ENCODE measurements at places on chromosomes 2 and 18. TPM values are rescaled to one million over a fixed set of nuclear protein-coding genes. Genes with fewer than 3 reads are reported as not detected.

DNA sequence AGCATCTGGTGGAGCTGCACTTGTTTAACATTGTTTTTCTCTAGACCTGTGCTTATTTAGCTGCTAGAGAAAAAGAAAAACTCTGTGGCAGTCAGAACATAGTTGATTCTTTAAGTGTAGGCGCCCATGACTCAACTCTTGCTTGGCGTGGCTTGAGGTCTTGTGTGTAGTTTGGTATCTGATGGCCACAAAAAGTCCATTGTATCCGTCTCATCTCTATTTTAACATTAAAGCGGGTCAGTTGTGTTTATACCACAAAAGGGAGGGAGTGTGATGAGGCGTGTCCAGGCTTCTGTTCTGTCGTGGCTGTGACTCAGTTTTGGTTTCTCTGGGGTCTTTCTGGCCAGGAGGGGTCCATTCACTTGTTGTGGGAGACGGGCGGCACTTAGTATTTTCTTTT lies 24.2 kb upstream of the UGT1A8 start:
- H3K27me3 ChIP-seq = no peaks in the 10 kb centered on the region
- H3K4me1 ChIP-seq = no peaks in the 10 kb centered on the region
- no peaks in the 10 kb centered on the region for H3K36me3 ChIP-seq
- no peak overlapping the region for H3K27ac ChIP-seq

DNA sequence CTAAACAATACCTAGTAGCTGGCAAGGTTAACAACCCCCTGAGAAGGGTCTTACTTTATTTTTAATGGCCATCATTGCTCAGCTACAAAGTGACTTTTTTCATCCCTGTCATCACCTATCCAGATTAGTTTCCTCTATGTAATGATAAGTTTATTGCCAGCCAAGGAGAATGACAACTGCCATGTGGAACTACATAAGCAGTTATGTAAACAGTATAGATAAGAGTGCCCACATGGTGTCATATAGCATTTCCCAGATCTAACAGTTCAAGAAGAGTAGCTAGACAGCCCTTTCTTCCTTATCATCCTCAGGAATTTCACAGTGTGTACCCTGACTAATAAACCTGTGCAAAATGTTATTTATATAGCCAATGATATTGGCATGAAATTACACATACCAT lies 240.2 kb upstream of the PIK3C3 start:
- DNase-seq = no peak
- H3K4me3 ChIP-seq = no peak overlapping the region
- no peaks in the 10 kb centered on the region for H3K27me3 ChIP-seq
- no peaks in the 10 kb centered on the region for H3K4me1 ChIP-seq
- no peaks in the 10 kb centered on the region for H3K36me3 ChIP-seq
- H3K27ac ChIP-seq = no peak overlapping the region

- no peak for DNase-seq
- H3K4me3 ChIP-seq = no peak overlapping the region
- no peaks in the 10 kb centered on the region for H3K27me3 ChIP-seq
These were observed 6.6 kb downstream of the CHPF start for GRCh38 chr2:219536967-219537366.

DNA sequence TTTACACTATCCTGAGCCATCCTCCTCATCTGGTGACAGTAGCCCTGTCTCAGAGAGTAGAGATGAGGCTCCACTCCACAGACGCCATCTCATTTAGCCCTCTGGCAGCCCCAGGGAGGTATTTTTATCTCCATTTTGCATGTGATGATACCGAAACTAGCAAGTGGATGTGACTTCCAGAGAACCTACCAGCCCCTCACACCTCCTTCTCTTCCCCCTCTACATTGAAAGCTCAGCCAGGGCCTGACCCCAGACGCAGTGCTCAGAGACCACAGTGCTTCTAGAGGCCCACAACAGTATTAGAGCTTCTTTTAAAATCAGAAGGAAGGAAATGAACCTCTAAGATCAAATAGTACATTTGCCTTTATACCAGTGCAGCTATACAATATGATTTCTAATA lies 8.3 kb downstream of the GYPC start:
- H3K27me3 ChIP-seq = no peaks in the 10 kb centered on the region
- H3K27ac ChIP-seq = no peak overlapping the region
- no peaks in the 10 kb centered on the region for H3K36me3 ChIP-seq

GRCh38 chr2:15154297-15154696 lies 406.8 kb downstream of the NBAS start:
- H3K4me1 ChIP-seq = peaks cover 15% of the 10 kb centered on the region
- no peaks in the 10 kb centered on the region for H3K27me3 ChIP-seq
- no peak for DNase-seq
- H3K36me3 ChIP-seq = no peaks in the 10 kb centered on the region

GRCh38 chr2:30109856-30110255 lies 37.0 kb upstream of the YPEL5 start:
- H3K27ac ChIP-seq = no peak overlapping the region
- H3K4me3 ChIP-seq = no peak overlapping the region
- no peaks in the 10 kb centered on the region for H3K4me1 ChIP-seq
- DNase-seq = no peak
- no peaks in the 10 kb centered on the region for H3K27me3 ChIP-seq

DNA sequence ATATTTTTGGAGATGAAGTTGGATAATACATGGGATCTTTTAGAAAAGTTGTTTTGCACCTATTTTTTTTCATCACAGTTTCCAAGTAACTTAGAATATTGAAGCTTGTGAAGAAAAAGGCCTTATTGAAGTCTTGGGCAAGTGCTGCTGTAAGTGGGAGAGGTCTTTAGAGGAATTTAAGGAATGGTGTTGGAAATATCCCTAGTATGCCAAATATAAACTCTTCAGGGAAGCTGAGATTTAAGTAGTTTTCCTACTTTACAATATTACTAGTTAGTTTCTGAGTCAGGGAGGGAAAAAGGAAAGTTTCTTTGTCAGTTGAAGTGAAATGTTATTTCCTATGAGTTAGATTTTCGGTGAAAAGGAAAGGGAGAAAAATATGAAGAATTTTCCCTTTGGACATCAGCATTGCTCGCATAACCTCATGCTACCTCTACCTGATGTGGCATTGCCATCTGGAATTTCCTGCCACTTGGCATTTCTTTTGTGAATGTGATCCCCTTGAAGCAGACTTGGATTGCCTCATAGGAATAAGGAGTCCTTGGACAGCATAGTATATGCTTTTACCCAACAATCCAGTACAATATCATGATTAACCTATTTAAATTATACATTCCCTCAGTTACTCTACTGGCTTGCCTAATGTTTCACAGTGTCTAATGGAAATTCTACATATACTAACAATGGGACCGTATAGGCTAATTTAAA lies 12.1 kb downstream of the PLEKHH2 start:
- H3K4me1 ChIP-seq = peaks cover 7% of the 10 kb centered on the region
- DNase-seq = no peak
- H3K27me3 ChIP-seq = no peaks in the 10 kb centered on the region
- no peaks in the 10 kb centered on the region for H3K36me3 ChIP-seq

DNA sequence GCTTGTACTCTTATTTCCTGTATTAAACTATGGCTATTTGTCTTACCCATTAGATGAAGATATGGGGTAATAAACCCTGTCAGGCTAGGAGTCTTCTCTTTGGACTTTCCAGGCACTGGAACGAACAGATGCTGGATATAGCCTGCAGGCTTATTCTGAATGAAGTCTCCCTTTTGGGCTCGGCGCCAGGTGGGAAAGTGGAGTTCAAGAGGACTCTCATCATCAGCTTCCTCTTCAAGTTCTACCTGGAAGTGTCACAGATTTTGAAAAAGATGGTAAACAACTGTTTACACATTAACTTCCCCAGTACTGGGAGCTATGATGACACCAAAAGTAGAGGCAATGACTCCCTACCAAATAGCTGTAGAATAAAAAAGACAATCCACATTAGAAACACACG lies 27.9 kb downstream of the AOX1 start:
- H3K4me1 ChIP-seq = no peaks in the 10 kb centered on the region
- no peak overlapping the region for H3K4me3 ChIP-seq
- DNase-seq = no peak
- no peak overlapping the region for H3K27ac ChIP-seq
- H3K36me3 ChIP-seq = no peaks in the 10 kb centered on the region

Gene EPB41L3
- 7.1 TPM for total RNA-seq

Gene CNDP1
- not detected for total RNA-seq

Gene SATB2
- total RNA-seq = 1.2 TPM

Gene SIX2
- total RNA-seq = 1.9 TPM

Gene DUSP2
- 13.6 TPM for total RNA-seq

GRCh38 chr2:157440404-157441071 lies 3.4 kb downstream of the CYTIP start:
- no peaks in the 10 kb centered on the region for H3K4me1 ChIP-seq
- no peak overlapping the region for H3K27ac ChIP-seq
- no peaks in the 10 kb centered on the region for H3K27me3 ChIP-seq
- no peak for DNase-seq
- no peak overlapping the region for H3K4me3 ChIP-seq

DNA sequence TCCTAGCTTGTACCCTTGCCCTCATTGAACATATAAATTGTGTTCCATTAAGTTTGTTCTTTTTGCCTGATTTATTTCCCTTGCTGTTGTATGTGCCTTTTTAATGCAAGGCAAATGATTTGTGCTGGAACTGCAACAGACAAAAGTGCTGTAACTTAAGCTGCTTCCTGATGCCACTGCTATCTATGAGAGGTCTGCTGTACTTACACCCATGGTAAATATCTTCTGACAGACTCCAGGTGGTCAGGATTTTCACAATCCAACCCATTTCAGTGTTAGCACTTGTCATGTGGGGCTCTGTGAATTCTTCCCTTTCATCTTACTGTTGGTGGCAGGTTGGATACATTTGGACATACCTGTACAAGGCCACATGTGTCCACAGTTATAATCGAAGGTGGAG lies 63.5 kb downstream of the ARHGAP15 start:
- H3K4me1 ChIP-seq = no peaks in the 10 kb centered on the region
- no peak overlapping the region for H3K4me3 ChIP-seq
- no peak overlapping the region for H3K27ac ChIP-seq
- DNase-seq = no peak

Gene DES
- total RNA-seq = 0.86 TPM

Gene SERPINB10
- total RNA-seq = not detected

Gene CCDC68
- total RNA-seq = 6.9 TPM

DNA sequence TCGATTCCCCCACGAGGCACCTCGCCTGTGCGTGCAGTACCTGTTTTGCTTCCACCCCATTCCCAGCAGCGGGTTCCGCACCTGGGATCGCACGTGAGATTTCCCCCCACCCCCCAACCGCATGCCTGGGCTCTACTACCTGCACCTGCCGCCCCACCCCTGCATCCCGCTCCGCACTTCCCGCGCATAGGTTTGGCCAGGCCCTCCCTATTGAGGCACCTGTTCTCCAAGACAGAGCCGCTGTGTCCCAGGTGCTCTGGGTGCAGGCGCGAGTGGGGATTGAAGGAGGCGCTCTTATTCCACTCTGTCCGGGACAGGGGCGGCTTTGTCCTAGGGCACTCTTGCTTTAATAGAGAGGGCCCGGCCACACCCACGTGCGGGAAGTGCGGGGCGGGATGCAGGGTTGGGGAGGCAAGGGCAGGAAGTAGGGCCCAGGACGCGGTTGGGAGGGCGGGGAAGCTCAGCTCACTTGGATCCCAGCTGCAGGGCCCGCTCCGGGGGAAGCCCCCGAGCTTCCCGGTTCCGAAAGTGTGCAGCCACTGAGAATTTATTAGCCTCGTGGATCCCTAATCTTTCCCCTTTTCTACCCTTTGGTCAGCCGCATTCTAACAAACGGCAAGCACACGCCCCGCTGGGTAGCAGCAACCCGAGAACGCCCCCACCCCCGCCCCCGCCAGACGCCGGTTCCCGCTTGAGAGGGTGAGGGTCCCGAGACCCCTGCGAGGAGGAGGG lies 670 bp upstream of the MOCOS start:
- no peaks in the 10 kb centered on the region for H3K36me3 ChIP-seq
- peak; percentile 36 for DNase-seq
- no peak overlapping the region for H3K27ac ChIP-seq
- H3K4me1 ChIP-seq = 0 out of 2 replicates have a peak, but pooled peaks cover 5% of the 10 kb centered on the region
- peak overlapping the region; percentile 69 for H3K4me3 ChIP-seq
- H3K27me3 ChIP-seq = no peaks in the 10 kb centered on the region

DNA sequence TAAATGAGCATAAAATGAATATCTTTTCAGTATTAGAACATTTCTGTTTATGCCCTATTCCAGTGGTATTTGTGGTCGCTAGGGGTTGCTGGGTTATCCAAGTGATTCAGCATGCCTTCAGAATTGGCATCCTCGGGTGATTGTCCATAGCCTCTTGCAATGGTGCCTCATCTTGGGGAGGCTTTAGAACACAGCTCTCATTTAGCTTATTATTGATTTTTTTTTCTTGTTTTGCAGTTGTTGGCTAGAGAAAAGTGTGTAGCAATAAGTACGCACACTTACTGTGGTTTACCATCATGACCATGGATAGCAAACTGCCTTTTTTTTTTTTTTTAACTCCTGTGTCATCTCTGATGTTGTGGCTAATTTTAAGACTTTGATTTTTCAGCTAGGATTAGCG lies 33.6 kb downstream of the PLEKHA3 start:
- H3K27ac ChIP-seq = no peak overlapping the region
- no peaks in the 10 kb centered on the region for H3K4me1 ChIP-seq
- H3K36me3 ChIP-seq = no peaks in the 10 kb centered on the region
- DNase-seq = no peak
- no peak overlapping the region for H3K4me3 ChIP-seq

Gene SULT1C2
- total RNA-seq = 0.86 TPM
